Muscle of arm (tissue), 14 donors: ENCODE measurements at places on chromosomes 13 and 19.

GRCh38 chr13:110627761-110628476 is 12.6 kb downstream of the NAXD start:
- DNase-seq = no peak

- no peak for DNase-seq
Measured at GRCh38 chr13:79318664-79319063, 87.4 kb downstream of the RBM26 start.

DNA sequence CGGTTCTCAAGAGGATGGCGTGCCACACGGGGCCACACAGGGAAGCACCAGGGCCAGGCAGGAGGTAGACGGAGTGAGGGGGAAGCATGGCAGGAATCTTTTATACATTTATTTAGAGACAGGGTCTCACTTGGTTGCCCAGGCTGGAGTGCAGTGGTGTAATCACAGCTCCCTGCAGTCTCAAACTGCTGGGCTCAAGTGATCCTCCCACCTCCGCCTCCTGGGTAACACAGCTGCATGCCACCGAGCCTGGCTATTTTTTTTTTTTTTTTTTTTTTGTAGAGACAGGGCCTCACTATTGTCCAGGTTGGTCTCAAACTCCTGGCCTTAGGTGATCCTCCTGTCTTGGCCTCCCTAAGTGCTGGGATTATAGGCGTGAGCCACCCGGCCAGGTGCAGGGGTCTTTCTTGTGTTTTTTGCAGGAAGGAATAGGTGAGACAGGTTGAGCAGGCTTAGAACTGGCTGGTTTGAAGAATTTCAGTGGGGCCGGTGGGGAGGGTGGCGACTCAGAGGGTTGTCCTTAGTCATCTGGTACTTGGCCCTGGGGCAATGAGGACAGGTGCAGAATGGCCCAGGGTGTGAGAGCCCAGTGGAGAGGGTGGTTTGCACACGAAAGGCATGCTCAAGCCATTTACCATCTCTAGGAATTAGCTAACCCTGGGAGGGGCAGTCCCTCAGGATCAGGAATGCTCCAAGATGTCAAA is 7.6 kb downstream of the SSC5D start:
- DNase-seq = no peak

DNA sequence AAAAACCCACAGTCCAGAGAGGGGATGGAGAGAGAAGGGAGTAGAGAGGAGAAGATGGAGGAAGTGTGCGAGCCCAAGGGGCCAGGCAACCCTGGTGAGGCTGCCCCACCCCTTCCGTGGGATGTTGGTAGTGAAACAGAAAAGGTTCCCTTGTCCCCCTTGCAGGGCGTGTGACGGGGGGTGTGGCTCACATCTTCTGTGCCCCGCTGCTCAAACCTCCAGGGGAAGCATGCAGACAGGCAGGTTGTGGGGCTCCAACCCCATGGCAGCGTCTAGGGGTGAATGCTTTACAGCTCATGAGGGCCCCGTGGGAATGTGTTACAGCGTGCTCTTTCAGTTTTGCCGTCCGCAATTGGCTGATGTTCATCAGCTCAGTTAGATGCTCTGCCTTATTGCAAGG is 14.7 kb upstream of the EVI5L start:
- DNase-seq = no peak

DNA sequence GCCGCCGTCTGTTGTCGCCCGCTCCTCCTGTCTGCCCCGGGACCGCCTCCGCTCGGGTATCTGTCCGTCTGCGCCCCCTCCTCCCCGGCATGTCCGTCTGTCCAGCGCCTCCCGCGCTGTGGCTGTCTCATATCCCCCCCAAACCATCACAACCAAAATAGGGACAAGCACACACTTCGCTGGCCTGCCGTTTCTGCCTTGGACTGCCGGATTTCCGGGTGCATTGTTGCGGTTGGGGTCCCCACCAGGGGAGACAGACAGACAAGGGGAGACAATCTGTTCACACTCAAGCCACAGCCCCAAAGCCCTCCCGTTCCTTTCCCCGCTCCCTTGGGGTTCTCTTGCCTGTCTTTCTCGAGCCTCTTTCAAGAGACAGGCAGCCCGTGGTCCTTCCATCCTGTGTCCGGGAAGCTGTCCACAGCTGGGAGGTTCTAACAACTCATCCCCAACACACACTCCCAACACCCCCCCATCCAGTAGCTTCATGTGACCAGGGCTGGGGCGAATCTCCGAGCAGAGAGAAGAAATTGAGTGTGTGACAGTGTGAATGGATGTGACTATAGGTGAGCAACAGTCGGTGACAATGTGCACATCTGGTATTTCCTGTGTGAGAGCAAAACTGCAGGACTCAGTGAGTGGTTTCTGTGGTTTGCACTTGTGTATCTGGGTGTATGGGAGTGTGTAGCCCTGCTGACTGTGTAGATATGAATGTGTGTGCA is 16.5 kb upstream of the FOSB start:
- peak; percentile 66 for DNase-seq

DNA sequence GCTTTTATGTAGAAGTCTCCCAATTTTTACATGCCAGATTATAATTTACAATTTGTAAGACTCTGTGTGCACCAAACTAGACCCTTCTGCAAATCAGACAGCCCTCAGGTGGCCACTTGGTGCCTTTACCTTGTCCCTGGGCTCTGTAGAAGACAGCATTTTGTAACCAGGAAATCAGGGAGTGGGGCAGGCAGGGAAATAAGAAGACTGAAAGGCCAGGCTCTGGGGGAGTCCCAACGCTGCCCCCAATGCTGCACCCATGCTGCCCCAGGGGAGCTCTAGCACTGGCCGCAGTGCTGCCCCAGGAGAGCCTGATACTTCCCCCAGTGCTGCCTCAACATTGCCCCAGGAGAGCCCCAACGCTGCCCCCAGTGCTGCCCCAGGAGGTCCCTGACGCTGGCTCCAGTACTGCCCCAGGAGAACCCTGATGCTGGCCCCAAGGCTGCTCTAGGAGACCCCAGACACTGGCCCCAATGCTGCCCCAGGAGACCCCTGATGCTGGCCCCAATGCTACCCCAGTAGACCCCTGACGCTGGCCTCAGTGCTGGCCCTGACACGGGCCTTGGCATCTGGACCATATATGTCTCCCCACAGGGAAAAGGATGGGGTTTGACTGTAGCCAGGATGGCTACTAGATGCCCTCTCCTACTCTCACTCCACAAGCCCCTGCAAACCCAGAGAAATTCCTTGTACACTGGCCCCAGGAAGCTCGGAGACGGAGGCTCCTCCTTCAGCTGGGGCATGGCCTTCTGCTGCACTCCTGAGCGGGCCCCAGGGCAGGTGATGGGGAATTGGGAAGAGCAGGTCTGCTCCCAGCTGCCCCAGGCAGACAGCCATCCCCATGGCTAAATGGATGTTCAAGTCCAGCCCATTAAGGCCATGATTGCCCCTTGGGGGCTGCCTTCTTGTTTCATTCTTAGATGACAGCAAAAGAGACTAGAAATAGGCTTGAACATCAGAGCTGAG is 23.6 kb downstream of the VSTM2B start:
- no peak for DNase-seq

- no peak for DNase-seq
Measured at GRCh38 chr13:54879036-54879435, 1850.4 kb downstream of the OLFM4 start.

GRCh38 chr13:49596221-49596620 is 10.9 kb upstream of the RCBTB1 start:
- no peak for DNase-seq

DNA sequence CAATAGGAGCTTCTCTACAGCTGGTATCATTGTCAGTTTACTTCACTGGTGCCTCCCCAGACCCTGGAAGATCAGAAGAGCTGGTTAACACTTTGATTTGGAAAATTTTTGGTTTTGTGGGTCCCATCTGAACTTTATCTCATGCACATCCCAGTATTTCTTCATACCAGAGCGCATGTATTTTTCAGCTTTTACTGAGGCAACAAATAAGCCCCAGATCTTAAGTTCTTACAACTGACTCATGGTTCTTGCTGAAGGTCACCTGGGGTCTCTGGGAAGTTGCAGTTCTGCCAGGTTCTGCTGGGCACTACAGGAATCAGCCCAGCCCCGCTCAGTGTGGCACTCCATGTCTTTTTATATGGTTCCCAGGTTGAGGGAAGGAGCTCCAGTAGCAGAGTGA is 1249.9 kb downstream of the EFNB2 start:
- DNase-seq = no peak

DNA sequence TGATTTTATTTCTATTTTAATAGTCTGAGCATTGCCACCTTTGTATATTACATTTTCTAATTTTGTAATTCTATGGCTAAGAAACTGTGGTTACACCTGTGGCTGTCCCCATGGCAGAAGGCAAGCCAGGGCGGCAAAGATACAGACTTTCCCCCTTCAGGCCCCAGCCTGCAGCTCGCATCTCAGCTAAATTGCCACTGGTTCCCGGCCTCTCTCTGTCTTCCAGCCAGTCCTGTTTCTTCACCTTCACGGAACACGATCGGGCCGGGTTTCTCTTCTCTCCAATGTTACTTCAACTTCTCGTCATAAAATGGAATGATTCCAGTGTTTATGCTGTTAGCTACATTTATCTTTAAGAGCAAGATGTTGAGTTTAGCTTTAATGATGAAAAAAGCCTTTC is 124.5 kb upstream of the ZNF507 start:
- DNase-seq = no peak

- DNase-seq = no peak
Measured at GRCh38 chr19:6616011-6616410, 25.1 kb upstream of the CD70 start.

- no peak for DNase-seq
Measured at GRCh38 chr13:76687467-76687866, 198.7 kb downstream of the KCTD12 start.

DNA sequence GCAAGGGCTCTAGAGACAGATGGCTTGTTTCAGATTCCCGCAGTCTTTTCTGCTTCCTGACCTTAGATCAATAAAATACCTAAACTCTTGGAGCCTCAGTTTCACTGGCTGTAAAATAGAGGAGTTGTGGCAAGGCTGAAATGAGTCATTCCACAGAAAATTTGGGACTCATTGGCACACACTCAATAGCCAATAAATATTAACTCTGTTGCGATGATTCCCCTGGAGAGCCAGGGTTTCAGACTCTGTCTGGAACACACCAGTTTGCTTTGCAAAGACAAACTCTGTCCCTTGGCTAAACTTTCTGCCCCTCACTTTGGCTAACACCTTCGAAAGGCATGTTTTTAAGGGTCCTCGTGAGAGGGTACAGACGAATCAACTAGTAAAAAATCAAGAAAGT is 18.1 kb upstream of the UBE2L5 start:
- no peak for DNase-seq

DNA sequence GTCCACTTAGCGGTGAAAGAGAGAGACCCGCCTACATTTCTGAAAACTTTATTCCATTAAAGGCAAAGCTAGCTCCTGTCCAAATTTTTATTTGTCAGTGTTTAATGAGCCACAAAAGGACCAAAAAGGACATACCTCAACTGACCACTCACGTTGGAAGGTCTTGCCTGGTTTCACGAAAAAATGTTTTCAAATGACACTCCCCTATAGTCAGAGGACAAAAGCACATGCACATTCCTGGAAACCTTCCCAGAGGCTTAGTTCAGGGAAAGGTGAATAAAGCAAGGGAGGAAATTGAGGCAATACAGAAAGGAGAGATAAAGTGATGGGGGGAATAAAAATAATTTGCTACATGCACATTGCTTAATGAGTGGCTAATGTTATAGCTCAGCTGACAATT is 55.6 kb downstream of the DOCK9 start:
- no peak for DNase-seq

- no peak for DNase-seq
Measured at GRCh38 chr13:25503856-25504255, 132.1 kb downstream of the ATP8A2 start.

GRCh38 chr19:887072-887471 is 5.9 kb downstream of the MED16 start:
- no peak for DNase-seq

DNA sequence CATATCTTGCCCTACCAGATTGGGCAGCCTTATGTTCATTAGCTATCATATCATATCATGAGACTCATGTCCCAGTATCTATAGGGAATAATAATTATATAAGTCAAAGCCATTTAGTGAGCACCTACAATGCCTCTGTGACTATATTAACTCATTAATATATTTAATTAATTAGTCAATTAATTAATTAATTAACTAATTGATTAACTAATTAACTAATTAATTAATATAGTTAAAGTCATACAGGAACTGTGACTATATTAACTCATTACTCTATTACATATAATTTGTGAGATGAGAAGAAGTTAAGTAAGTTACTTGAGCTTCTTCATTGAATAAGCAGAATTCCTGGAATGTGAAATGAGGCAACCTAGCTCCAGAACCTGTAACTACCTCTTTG is 588.3 kb upstream of the SLITRK1 start:
- no peak for DNase-seq

GRCh38 chr19:52095172-52096014 is at the start of gene ZNF841:
Gene ZNF841, minus strand, starts transcription at chr19:52095765. Its CDS starts 10,964 bp downstream, at chr19:52084801.
- peak; percentile 93 for DNase-seq

GRCh38 chr19:29622166-29623070 is 16.3 kb downstream of the POP4 start:
- DNase-seq = no peak

DNA sequence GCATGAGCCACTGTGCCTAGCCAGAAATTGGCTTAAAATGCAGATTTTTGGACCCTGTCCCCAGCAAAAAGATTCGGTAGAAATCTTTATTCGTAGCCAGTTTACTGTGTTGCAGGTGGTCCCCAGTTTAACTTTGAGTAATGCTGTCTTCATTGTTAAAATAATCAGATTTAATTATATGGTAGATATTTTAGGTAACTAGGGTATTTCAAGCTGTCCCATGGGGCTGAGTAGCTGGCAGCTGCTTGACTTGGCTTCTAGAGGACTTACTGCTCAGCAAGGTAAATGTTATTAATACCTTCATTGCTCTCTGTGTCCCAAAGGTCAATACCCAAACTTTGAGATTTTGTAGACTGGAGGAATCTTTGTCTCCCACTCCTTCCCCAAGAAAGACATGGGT is 21.1 kb downstream of the LSM14A start:
- no peak for DNase-seq

GRCh38 chr19:45059258-45059965 is 16.9 kb downstream of the ZNF296 start:
- DNase-seq = peak; percentile 54

DNA sequence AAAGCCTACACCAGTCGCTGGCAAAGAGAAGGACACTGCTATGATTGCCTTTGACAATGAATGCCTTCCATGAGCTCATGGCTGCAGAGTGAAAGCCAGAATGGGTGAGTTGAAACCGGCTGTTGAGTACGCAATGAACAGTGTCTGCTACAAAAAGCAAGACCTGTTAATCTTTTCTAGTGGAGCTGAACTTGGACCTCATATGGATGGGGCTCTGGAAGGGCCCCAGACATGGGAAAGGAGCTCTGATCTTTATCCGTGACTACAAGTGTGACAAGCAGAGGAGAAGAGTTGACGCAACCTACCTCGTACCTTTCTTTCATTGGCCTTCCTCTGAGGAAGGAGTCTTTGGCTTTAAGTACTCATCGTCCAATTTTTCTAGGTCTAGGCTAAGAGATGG is 67.1 kb upstream of the TSC22D1 start:
- no peak for DNase-seq
